Stimulated activated CD4-positive, alpha-beta T cell treated with anti-CD3 and anti-CD28 coated beads, TNF-alpha, amount 100 ng/mL, for 24 hours (primary cell): ENCODE measurements at places on chromosomes 12 and 14.

- no peak for DNase-seq
Observed at GRCh38 chr14:33714527-33715226, 236.2 kb downstream of the EGLN3 start.

DNA sequence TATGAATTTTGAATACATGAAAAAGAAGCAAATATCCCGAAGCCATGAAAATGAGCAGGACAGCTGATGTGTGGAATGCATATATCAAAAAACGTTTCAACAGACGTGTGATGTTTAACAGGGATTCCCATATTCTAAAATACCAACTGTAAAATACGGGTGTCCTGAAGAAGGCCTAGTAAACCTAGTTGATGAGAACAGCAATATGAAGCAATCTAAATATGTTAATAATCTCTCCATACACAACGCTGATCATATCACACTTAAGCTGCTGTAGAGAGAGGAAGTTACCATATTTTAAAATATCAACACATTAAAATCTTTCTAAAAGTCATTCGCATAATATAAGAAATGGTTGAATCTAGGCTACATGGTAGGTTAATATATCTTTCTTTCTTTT lies 317.5 kb downstream of the PPFIA2 start:
- no peak for DNase-seq

DNA sequence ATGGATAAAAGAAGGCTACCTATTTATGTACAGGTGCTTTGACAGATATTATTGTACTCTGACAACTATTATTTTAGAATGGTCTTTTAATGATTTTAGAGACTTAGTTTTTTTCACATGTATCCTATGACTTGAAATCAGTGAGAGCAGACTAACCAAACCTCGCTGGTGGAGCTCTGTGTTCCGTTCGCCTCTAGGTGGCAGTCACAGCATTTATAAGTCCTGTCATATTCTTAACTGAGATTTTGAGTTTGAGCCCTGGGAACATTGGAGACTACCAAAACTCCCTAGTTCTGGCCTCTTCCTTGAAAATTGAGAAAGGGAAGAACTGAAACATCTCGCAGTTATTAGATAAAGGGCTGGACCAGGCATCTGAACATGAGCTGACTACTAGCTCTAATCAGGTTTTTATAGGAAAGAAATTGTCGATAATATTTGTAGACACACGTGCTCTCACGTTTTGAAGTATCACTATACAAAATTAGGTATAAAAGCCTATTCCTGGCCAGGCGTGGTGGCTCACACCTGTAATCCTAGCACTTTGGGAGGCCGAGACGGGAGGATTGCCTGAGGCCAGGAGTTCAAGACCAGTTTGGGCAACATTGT lies 48.3 kb downstream of the TTLL5 start:
- DNase-seq, result peak; percentile 16

DNA sequence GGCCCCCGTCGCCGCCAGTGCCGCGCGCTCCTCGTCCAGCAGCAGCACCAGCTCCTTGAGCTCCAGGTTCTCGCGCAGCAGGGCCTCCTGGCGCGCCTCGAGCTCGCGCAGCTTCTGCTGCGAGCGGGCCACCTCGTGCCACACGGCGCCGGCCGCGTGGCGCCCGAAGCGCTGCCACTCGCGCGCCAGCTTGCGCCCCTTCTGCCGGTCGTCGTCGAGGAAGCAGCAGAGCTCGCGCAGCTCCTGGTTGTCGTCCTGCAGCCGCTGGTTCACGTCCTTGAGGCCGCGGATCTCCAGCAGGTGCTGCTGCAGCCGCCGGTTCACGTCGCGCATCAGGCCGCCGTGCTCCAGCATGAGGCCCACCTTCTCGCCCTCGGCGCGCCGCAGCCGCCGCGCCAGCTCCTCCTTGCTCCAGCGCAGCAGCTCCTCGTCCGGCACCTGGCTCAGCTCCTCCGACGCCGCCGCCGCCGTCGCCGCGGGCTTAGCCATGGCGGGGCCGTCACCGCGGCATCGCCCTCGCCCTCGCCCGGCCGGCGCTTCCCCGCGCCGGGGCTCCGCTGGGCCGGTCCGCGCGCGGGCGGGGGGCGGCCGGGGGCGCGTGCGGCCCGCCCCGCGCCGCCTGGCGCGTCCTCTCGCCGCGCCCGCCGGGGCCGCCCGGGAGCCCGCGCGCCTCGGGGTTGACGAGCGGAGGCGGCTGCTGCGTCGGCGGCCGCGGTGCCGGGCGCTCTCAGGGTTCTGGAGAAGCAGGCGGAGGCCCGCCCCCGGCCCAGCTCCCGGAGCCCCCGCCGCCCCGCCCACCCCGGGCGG lies at the start of gene CCDC85C:
Gene CCDC85C (minus strand): TSS at position 737 of the 807 bp plus-strand sequence. CDS start 248 bp downstream, at position 489.
- DNase-seq, result no peak

DNA sequence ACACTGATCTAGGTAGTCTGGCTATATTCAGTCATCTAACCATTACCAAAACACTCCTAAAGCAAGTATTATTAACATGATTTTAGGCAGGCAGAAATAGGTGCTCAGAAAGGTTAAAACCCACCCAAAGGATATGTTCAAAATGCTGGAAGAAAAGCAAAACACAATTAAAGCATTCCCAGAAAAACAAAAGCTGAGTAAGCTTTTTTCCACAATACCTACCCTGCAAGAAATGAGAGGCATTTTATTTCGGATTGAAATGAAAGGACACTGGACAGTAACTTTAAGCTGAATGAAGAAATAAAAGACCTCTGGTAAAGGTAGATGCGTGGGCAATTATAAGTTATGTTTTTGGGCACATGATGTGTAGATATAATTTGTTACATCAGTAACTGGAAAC lies 8.2 kb downstream of the SERPINA6 start:
- no peak for DNase-seq

DNA sequence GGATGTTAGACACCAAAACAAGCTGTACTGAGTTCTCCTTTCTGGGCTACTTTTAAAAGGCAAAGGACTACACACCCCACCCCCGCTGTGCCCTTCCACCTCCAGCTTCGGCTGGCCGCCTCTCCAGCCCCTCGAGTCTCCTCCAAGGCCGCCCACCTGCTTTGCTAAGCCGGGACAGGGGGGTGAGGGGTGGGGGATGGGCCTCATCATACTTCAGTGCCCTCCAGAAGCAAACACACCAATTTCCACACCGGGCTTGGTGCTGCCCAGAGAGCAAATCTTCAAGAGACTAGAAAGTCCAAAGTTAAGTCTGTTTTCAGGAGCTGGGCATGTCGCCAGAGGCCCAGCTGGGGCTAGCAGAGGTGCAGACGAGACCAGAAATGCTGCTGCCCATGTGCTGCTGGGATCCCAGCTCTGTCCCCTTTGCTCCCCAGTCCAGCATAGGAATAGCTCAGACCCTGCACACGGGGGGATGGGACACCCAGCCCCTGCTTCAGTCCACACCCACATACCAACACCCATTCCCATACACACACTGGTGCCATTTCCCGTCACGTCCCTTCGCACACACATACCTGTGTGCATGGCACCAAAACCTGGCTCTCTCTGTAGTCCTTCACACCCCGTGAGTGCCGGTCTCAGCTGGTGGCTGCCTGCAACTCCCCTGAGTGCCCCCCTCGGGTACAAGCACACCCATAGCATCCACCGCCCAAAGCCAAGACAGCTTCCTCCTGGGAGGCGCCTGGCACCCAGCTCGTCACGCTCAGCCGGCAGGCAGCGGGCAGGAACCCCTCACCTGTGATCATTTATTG lies 1.0 kb downstream of the SLC6A12 start:
- DNase-seq, result no peak

- DNase-seq, result no peak
Observed at GRCh38 chr12:131828671-131829355, 620 bp downstream of the MMP17 start.

DNA sequence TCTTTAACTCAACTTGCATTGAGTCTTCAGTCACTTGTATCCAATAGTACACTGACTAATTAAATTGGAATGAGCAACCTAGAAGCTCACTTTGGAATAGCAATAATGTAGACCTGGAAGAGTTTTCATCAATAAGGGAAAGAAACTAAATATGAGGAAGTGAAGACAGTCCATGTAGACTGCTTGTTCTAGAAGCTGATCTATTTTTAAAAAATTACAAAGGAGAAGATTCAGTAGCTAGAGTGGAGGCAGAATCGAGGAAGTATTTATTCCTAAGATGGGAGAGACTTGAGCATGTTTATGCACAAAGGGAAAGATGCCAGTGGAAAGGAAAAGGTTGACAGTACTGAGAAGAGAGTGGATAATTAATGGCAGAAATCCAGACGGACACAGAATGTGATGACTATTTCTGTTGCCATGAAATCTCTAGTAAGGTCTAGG lies 156.3 kb upstream of the PDE3A start:
- DNase-seq, result no peak

DNA sequence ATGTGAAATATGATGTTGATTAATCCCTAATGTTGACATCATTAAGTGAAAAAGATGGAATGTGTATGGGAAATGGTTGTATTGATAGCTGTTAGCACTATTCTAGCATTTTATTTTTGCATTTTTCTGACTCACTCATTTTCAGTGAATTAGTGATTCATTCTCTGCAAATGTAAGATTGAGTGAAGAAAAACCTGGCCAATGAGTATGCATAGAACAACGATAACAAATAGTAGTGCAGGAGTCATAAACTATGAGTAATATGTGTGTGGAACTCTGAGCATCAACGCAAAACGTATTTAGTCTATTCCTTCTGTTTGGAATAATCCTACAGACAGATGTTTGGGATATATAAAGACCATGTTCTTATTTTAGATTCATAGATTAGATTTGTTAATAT lies 76.3 kb upstream of the RTL1 start:
- no peak for DNase-seq

DNA sequence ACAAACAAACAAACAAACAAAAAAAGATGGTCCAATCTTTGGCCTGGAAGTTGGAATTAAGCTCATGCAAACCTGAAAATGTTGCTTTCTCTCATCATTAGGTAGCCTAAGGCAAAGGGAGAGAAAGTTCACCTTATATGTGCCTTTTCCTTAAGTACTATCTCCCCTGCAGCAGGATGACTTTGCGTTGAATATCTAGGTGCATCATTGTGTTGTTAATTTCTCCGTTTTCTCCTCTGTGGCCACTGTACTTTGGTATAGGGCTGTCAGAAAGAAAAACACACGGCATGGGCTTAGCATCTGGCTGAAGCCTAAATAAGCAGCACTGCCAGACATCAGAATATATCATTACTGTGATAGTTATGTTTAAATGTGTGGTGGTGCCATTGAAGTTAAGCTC lies 345.5 kb downstream of the BCAT1 start:
- DNase-seq, result no peak

DNA sequence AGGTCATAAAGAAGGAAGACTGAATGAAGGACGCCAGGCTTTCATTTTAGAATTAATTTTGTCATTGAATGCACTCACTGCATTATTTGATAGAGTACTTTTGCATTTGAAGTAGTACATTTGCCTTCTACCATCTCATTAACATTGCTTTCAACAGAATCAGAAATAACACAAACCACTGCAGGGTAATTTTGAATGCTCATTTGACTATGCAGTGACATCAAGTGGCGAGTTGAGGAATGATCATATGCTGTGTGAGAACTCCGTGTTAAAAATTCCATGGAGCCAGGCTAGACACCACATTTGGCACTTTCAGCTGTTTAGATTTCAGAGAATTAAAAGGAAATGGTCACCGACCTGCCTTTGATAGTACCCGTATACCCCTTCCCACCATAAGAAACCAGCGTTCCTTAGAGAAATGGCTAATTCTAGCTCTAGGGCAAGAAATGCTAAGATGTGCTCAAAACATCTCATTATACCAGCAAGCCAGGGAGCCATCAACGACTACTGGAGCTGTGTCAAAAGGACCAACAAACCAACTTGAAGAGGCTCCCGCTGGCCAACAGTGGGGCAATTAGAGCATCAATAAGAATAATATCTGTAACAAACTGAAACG lies 16.5 kb downstream of the HEBP1 start:
- no peak for DNase-seq

DNA sequence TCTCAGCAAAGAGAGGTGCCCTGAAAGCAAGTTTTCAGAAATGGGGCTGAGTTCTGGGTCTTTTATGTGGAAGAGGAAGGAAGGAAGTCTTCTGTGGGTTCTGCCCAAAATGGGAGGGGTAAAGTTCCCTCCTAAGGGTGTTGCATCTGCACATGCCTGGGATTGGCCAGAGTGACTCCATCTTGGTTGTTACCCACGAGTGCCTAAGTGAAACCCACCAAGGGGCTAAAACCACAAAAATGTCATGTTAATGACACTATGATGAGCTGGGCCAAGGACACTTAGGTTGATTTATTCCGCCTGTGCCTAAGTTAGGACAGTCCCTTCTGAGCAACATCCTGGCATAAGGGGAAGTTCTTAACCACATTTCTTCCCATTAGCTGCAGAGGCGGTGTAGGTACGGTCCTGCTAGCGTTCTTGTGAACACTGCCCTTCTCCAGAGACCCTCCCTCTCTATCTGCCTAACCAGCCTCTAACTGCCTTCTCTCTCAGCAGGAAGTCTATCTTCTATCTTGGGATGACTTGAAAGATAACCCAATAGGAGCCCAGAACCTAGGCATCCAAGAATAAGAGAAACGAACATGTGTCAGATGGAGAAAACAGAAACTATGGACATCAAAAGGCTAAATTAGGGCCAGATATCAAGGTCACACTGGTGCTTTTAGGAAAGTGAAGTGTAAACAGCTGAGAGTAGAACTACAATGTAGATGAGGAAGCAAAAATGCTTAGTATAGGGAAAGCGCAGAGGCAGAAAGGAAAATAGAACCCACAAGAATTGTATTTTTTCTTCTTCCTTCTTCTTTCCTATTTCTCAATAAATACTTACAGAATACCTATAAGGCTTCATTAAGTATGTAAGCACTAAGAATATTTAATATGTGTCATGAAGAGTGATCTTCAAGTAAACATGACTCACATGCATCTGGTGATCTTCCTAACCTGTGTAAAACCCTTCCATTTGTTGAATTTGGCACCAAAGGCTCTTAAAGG lies 104.2 kb upstream of the AMN1 start:
- DNase-seq, result no peak

GRCh38 chr12:5739917-5740316 lies 205.1 kb downstream of the ANO2 start:
- no peak for DNase-seq

DNA sequence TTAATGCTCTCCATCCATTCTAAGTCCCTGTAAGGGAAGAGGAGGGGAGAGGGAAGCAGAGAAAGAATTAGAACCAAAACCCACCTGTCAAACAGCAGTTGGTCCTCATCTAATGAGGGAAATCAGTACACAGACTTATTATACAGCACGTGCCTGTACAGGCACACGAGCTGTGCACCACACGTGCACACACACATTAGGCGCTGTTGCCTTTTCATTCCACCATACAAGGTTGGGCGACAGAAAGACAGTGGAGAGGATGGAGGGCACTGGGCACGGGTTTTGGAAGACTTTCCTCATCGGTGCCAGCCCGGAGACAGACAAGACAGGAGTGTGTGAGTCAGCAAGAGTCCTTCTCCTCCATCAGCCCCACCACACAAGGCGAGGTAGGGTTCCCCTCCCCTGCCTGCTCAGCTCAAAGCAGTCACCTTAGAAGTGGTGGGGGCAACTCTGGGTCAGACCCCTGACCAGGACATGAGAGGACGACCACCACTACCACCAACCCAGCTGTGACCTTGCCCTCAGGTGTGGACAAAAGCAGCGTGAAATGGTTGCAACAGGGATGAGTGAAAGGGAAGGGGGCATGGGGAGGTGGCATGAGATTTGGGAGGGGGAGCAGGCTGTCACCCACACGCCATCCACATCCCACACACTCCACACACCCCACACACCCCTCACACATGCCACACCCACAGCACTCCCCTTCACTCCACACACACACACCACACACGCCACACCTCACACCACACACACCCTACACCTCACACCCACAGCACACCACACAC lies 80.7 kb downstream of the ACTN1 start:
- DNase-seq, result no peak
